ENCODE measurements at places on chromosomes 6 and 20.

GRCh38 chr6:143605906-143606521 is 71.8 kb upstream of the PHACTR2 start:
- DNase-seq = no peak

DNA sequence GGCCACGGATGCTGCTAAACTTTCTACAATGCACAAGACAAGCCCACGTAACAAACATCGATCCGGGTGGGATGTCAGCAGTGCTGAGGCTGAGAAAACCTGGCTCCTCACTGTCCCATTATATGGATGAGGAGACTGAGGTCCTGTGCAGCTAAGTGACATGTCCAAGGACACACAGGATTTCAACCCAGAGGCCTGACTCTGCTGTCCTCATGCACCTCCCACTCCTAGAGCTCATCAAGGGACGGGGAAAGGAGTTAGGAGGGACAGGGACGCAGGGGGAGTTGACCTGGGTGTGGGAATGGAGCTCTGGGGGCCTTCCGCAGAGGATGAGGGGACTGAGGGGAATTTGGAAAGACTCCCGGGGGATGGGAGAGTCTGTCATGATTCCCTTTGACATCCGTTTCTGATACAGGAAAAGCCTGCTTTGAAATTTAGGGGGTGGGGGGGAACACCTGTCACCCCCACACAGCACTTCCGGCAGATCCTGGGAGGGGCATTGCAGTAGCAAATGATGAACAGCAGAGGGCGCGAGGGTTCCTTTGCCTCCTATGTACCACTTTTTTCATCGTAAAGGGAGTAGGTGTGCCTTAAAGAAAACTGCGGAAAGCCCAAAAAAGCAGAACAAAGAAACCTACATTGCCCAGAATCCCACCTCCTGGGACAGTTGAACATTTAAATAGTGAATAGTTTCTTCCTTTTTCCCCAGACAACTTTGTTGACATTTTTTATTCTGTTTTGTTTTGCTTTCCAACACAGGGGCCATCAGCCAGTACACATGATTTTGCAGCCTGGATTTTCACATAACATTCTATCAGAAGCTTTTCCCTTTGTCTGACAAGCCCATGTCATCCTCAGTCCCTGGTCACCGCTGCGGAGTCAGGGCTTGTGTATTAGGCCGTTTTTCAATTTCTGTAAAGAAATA is 48.6 kb downstream of the SLC2A10 start:
- DNase-seq = no peak

GRCh38 chr6:160895562-160895961 is 96.0 kb upstream of the MAP3K4 start:
- DNase-seq = no peak

- DNase-seq = no peak
Measured at GRCh38 chr20:16740365-16741072, 7.6 kb upstream of the OTOR start.

DNA sequence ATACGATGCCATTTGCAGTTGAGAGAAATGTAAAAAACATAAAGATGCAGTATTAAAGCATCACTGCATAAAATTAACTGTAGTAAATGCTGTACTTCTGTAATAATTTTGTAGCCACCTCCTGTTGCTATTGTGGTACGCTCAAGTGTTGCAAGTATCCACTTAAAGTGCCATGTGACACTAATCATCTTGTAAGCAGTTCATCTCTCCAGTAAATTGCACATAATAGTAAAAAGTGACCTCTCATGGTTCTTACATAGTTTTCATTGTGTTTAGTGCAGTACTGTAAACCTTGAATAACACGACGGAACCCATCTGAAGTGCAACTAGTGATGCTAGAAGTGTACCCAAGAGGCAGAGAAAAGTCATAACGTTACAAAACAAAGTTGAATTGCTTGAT is 190.1 kb upstream of the VGLL2 start:
- DNase-seq = no peak

DNA sequence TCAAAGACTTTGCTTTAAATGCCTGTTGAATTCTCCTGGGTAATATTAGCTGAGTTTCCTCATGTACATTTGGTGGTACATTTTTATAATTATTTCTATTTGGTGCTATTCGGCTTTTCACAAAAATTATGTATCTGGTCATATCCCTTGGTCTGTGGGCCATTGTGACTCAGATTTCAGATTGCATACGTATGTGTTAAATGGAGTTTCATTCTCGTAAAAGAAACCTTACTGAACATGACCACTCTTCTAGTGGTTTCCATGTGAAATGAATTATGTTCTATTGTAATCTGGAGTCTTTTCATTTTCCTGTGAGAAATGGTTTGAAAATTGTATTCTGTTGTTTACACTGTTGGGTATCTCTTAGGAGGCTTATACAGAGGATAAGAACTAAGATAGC is 386.2 kb upstream of the FLRT3 start:
- DNase-seq = no peak

GRCh38 chr6:149484733-149485700 is at the start of gene ZC3H12D:
ZC3H12D (minus strand) TSS chr6:149485014; CDS start chr6:149474543, 10,471 bp downstream.
- peak; percentile 13 for DNase-seq

DNA sequence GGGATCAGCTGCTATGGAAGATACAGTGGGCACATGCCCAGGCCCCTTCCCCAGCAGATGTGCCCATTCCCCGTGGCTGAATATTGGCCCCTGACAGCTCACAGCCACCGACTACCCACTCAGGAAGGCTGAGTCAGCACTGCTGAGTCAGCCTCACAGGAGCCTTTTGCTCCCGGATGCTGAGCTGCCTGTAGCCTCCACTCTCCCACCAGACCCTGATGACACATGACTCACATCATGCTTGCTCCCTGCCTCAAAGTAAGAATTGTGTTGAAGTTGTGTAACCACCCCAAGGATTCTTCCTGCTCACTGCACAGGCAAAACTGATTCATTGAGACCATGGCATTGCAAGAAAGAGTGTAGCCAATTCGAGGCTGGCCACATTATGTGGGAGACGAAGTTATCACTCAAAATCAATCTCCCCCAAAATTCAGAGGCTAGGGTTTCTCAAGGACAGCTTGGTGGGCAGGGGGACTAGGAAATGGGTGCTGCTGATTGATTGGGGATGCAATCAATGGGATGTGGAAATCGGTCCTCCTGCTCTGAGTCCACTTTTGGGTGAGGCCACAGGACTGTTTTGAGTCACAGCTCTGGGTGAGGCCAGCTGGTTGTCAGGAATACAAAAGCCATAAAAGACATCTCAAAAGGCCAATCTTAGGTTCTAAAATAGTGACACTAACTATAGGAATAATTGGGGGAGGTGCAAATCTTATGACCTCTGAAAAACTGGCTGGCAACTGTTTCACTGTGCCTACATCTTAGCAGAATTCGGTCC is 556.6 kb upstream of the CDH4 start:
- DNase-seq = no peak

DNA sequence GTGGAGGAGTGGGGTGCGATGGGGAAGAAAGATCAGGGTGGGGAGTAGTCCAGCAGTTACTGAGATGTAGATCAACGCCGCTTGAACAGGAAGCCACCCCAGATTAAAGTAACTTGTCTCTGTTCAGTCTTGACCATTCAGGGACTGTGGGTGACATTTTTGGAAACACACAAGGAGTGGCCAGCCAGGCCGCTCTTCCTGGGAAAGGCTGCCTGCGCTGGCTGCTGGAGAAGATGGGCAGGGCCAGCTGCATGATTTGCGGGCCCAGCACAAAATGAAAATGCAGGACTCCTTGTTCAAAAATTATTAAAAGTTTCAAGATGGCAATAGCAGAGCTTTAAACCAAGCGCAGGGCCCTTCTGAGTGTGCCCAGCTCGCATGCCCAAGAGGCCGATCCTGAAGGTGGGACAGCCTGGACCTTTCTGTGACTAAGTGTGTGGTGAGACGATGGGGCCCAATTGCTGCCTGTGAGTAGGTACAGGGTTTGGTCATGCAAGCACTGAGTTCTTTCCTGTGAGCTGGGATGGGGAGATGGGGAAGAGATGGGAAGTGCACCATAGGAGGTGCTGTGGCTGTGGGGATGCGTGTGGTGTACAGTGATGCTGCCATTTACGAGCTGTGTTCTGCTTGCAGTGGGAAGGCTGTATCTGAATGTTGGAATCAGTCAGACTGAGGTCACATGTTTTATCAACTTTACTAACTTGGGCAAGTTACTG is 51.3 kb downstream of the DAAM2 start:
- DNase-seq = no peak

- DNase-seq = no peak
Measured at GRCh38 chr6:51466427-51466826, 621.0 kb downstream of the PKHD1 start.

- no peak for DNase-seq
Measured at GRCh38 chr6:90209527-90209926, 87.1 kb downstream of the BACH2 start.

- DNase-seq = no peak
Measured at GRCh38 chr6:149939909-149940671, 1.7 kb upstream of the ULBP2 start.

DNA sequence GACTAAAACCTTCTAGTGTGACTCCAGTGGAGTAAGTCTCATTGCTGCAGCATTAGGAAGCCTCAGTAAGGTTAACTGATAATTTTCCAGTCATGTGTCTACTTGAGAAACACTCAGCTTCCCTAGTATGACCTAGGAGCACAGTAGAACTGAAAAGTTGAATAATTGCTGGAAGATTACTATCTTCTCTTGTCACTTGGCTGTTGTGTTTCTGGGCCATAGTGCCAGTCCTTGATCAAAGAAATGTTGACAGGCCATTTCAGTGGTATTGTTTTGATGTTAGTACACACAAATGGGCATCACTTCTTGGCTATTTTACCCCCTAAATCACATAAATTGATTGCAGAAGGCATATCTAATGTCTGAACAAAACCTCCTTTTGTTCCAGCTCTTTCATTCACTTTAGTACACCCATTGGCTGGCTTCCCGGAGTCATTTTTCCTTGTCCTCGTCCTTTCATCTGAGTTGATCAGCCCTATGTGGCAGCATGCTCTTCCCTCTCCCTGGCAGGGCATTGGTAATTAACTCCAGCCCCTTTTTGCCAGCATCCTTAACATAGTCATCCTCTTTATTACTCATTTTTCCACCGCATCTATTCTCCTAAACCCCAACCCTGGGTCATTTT is 6.0 kb downstream of the ENPP3 start:
- no peak for DNase-seq

DNA sequence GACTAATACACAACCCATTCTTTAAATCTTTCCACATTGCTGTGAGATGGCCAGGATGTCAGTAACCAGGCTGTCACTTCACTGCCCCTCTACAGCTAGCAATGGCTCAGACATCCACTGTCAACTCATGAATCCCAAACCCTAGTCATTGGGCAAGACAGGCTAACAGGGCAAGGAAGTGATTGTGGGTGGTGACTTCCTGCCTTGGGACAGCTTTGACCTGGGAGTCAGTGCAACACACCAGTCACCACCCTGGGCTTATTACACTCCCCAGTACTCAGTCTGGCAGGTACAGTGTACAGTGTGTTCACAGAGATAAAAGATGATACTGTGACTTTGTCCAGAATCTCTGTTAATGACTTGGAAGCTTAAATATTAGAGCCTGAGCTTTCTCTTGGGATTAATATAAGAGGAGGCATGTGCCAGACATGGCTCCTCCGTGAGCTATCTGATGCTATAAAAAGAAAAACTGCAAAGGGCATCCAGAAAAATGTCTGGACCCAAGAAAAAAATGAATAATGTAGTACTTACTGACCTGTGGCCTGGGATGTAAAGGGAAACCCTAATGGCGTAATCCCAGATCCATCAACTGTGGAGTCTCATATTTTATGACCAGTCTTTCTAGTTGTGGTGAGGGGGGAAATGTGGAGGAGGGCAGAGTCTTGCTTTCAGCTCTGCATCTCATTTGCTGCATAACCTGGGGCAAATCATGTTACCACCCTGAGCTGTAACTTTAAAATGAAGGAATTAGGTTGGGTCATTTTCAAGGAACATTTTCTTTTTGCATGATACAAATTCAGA is 244.4 kb downstream of the SLC24A3 start:
- no peak for DNase-seq

DNA sequence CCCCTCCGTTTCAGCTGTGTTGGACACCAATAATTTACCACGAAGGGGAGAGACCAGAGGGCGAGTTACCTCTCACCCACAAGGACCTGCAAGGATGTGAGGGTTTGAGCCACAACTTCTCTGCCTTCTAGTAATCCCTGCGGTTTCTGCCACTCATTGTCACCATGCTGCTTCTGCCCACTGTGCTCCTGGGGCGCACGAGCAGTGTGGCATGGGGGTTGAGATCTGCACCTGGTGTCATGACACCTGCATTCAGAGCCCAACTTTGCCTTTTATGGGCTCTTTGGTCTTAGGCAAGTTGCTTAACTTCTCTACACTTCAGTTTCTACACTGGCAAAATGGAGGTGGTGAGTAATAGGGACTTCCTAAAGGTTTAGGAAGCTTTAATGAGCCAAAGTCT is 84.9 kb downstream of the SOBP start:
- DNase-seq = no peak

DNA sequence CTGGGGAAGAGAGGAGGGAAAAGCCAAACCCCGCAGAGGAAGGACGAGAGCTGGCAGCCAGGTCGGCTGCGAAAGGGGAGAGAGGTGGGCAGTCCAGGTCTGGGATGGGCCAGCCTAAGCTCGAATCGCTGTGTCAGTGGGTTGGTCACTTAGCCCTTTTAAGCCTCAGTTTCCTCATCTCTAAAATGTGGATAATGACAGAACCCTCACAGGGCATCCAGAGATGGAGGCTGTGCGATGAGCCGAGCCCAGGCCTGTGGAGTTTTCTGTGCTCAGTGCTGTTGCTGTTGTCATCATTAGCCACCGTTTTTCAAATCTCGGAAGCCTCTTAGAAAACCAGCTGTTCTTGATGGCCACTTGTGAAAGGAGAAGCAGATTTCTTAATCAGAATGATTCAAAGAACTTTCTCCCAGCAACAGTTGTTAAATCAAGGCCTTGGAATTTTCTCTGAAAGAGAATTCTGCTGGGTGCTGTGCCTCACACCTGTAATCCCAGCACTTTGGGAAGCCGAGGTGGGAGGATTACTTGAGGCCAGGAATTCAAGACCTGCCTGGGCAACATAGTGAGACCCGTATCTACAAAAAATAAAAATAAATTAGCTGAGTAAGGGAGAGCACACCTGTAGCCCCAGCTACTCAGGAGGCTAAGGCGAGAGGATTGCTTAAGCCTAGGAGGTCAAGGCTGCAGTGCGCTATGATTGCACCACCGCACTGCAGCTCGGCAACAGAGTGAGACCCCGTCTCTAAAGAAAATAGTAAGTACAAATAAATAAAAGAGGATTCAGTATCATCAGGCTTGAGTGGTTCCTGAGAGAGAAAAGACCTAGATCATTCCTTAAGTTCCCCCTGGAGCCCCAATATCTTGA is 46.3 kb upstream of the ENTPD6 start:
- DNase-seq = no peak
